ENCODE measurements at places on chromosomes 6 and 20.

DNA sequence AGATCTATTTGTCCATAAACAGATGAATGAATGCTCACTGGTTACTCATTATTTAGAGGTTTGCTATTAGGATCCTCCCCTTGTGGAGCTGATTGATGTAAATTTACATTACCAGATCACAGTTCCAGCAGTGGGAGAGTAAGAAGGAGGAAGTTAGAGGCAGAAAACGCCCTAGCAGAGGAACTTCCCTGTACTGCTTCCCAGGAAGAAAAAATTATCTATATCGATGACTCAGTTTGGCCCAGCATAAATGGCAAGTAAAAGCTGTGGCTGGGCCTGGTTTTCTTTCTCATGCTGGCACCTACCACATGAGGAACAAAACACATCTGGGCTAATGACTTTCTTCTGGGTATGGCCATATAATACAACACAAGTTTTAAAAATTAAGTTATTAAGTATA is 35.7 kb downstream of the DNAAF9 start:
- DNase-seq: no peak

GRCh38 chr6:119158057-119158848 is 79.8 kb upstream of the FAM184A start:
- DNase-seq: no peak

DNA sequence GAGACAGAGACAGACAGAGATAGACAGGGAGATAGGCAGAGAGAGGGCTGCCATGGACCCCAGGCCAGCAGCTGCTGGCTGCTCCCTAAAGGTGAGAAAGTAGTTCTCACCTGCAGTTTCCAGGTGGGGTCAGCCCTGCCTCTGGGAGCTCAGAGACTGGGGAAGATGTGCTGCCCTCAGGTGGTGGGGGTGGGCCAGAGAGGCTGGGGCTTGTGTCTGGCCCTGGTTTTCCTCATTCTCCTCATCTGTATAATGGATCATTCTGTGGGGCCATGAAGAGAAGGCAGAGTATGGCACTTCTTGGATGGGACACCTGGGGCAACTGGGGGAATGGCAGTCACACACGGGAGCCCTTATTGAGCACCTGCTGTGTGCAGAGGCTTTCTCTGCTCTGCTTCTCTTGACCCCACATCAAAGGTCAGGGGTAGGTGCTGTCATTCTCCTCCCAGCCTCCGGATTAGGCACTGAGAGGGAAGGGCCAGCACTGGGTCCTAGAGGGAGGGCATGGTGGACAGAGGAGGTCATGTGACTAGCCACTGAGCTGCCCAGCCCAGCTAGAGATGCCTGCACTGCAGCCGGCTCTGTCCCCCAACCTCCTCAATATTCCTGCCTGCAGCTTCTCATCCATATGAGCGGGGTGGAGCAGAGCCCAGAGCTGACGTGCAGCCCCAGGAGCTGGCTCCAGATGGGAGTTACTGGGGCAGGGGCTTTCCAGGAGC is 4.1 kb downstream of the ANGPT4 start:
- no peak for DNase-seq

- no peak for DNase-seq
Observed at GRCh38 chr20:61045876-61046585, 206.0 kb upstream of the CDH4 start.

GRCh38 chr6:108120311-108120710 is 45.5 kb upstream of the NR2E1 start:
- DNase-seq: no peak

- no peak for DNase-seq
Observed at GRCh38 chr6:62400521-62401259, 114.7 kb upstream of the KHDRBS2 start.

- DNase-seq: no peak
Observed at GRCh38 chr6:34673064-34673463, 23.5 kb downstream of the ILRUN start.
